ENCODE measurements at places on chromosomes 13 and 19. TPM values are rescaled to one million over a fixed set of nuclear protein-coding genes. Genes with fewer than 3 reads are reported as not detected.

DNA sequence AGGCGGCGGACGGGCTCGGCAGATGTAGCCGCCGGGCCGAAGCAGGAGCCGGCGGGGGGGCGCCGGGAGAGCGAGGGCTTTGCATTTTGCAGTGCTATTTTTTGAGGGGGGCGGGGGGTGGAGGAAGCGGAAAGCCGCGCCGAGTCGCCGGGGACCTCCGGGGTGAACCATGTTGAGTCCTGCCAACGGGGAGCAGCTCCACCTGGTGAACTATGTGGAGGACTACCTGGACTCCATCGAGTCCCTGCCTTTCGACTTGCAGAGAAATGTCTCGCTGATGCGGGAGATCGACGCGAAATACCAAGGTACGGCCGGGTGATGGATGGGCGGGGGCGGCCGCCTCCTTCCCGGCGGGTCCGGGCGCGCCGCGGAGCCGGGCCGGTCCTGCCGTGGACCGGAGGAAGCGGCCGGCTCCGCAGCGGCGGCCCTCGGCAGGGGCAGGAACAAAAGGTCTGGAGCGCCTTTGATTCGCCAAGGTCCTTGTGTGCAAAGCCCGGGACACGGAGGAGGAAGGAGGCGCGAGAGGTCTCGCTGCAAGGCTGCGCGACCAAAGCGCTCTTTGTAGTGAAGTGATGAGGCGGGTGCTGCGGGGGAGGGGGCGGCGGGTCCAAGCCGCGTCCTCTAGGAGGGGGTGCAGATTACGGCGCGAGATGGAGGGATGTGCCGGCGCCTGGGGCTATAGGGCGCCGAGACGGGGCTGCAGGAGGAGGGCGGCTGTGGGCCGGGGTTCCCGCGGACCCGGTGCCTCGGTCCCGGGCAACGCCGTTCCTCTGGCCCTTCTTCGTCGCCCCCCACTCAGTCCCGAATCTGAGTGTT lies 689 bp downstream of the ING1 start:
- DNase-seq = peak; percentile 85

GRCh38 chr13:106155411-106155810 lies 380.1 kb downstream of the EFNB2 start:
- DNase-seq = no peak

GRCh38 chr13:64510747-64511146 lies 2719.4 kb downstream of the PCDH9 start:
- no peak for DNase-seq

DNA sequence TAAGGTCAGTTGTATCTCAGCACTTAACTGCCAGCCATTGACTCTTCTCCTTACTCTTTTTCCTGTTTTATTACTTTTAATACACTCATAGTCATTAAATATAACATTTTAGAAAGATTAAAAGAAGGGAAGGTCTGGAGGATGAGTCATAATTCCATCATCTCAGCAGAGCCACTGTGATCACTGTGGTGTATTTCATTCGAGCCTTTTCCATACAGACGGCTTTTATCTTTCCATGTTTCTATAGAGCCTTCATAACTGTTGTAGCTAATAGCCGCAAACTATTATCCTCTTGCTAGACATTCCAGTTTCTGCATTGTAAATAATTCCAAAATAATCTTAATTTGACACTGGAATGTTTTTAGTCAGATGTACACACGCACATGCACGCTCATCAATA lies 4.7 kb upstream of the FLT1 start:
- no peak for DNase-seq

DNA sequence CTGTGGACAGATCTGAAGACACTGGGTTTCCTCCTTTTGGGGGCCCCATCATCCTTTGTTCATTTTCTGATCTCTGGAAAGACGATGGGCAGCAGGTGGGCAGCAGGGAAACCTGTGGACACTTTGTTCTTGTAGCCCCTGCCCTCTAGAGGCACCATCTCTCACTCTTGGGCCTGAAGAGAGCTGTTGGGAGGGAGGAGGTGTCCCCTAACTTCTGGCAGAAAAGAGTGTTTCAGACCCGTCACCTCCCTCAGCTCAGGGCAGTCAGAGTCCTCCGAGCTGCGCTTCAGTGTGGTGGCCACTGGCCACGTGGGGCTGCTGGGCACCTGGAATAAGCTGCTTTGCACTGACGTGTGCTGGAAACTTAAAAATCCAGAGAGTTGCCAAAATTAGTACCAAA lies 26.9 kb upstream of the RNF17 start:
- no peak for DNase-seq

GRCh38 chr19:32914879-32915660 lies 45.5 kb upstream of the SLC7A9 start:
- DNase-seq = no peak

DNA sequence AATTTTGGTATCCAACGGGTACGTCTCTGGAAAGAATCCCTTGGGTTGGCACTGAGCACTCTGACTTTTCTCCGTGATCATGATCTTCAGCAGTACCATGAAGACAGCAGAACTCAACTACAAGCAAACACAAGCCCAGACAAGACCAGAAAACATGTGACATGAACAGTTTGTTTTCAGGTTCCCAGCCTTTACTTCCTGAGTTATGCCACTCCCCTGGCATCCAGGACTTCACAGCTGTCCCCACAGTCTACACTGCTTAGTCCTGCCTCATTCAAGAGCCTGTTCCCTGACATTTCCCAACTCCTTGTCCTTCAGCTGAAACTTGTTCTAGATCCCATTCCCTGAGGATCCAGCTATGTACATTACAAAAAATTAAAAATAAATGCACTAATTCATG lies 4.9 kb upstream of the N4BP2L1 start:
- DNase-seq = no peak

GRCh38 chr13:35850569-35850968 lies 280.6 kb downstream of the DCLK1 start:
- no peak for DNase-seq

DNA sequence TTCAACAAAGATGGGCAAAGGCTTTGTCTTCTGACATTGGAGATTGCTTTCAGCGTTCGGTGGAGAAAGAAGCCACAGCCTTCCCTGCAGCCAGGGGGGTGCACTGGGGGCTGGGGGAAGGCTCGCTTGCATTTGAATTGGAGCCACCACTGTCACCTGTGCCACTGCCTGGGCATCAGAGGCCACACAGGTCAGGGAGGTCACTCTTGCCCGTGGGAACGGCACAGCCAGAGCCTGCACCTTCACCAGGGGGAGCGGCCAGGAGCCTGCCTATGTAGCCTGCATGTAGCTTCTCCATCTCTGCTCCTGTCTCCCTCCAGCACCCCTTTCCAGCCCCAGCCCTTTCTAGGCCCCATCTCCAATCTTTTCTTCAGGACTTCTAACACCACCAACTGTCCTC lies 43.7 kb upstream of the KCTD15 start:
- no peak for DNase-seq

GRCh38 chr13:94557684-94558235 lies 38.2 kb downstream of the TGDS start:
- DNase-seq = no peak

DNA sequence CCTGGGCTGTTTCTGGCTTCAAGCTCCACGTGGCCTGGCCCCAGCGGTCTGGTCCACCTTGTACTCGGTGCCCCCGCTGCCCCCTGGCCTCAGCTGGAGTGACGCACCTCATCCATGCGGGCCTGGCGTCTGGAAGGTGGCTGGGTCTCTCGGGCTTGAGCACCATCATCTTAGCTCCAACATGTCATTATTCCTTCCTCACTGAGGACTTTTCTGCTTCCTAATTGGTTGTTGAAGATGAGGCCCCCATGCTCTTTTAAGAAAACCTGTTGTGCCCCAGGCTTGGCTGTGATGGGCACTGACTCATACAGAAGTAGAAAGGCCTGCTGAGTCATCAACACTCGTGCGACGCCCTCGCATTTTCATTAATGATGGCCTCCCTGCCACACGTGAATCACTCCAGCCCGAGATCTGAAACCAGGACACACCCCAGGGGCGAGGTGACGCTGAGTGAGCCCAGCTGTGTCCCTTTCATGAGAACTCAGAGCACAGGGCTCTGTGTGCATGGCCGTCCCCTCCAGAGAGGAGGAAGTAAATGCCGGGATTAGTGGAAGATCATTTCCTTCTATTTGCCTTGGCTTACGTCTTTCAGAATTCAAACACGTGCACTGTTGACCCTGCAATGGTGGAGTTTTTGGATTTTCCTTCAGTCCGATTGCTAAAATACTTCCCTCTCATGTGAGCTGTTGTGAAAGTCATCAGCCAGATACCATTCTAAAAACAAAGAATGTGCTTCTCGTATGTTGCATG lies 14.0 kb upstream of the GJA3 start:
- peak; percentile 88 for DNase-seq

DNA sequence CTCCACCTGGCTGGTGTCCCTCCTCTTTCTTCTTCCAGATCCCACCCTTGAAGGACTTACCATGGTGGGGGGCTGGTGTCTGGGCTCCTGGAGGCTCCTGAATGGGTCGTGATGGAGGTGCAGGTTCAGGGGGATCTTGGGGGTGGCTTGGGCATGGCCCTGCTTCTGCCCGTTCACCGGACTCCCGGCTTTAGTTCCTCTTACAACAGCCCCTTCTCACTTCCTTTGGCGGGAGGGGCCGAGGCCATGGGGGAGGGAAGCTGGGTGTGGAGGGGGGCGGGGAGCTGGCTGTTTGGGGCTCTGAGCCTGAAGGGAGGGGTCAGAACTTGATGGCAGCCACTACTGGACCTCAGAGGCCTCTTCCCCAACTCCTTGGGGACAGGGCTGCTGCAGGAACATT lies at the start of gene MYO1F:
MYO1F (minus strand) TSS at position 196 of the 400 bp plus-strand sequence; CDS start at position 63, 133 bp downstream.
- DNase-seq = peak; percentile 83

DNA sequence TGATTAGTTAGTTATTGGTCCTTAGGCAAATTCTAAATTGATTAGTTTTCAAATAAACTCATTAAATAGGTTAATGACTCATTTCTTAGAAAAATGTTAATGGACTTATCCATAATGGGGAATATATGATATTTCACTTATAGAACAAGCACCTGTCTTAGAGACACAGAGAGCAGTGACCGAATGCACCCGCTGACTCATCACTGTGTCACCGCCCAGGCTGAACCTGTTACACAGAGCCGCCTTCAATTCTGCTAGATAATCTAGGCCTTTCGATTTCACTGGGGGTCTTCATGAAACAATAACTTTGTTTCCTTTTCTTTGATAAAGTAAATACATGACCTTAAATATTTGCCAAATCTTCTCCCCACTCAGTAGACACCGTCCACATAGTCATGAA lies 13.1 kb downstream of the IRS2 start:
- DNase-seq = no peak

GRCh38 chr19:5588441-5588840 lies 20.7 kb upstream of the TINCR start:
- no peak for DNase-seq

GRCh38 chr19:40217027-40217810 lies 965 bp downstream of the TTC9B start:
- DNase-seq = peak; percentile 72

DNA sequence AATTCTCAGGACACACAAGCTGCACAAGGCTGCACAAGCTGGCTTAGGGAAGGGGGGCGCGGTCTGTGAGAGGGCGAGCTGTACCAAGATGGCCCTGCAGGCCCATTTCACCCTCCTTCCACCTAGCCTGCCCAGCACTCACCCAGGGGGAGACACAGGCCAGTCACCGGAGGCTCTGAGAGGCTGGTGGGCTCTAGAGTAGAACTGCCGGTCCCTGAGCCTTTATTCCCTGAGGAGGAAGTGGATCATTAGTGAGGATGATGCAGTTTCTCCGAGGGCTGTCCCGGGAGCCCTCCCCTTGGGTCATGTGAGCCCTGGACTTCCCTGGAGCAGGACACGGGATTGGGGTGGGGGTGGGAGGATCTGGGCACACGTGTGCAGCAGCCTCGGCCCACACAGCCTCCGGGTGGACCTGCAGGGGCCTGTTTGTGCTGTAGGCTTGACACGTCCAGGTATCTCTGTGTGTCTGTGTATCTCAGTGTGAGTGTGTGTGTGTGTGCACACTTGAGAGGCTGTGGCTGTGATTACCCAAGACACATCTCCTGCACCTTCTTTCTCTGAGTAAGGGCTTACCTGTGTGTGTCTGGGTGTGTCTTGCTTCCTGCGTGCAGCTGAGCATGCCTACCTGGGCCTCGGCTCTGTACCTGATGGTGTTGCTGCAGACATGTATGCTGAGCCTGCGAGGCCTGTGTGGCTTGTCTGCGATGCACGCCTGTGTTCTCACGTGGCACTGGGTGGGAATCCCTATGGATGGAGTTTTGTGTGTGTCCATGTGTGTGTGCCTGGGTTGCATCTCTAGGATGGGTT lies at the start of gene ACP5:
ACP5 (minus strand) TSS at position 195 of the 807 bp plus-strand sequence. CDS start 328 bp downstream, outside the sequence.
- peak; percentile 35 for DNase-seq

- DNase-seq = no peak
These were observed 23.1 kb downstream of the GNG7 start for GRCh38 chr19:2679439-2679838.

GRCh38 chr19:32673573-32673972 lies 1.4 kb downstream of the ANKRD27 start:
- no peak for DNase-seq

DNA sequence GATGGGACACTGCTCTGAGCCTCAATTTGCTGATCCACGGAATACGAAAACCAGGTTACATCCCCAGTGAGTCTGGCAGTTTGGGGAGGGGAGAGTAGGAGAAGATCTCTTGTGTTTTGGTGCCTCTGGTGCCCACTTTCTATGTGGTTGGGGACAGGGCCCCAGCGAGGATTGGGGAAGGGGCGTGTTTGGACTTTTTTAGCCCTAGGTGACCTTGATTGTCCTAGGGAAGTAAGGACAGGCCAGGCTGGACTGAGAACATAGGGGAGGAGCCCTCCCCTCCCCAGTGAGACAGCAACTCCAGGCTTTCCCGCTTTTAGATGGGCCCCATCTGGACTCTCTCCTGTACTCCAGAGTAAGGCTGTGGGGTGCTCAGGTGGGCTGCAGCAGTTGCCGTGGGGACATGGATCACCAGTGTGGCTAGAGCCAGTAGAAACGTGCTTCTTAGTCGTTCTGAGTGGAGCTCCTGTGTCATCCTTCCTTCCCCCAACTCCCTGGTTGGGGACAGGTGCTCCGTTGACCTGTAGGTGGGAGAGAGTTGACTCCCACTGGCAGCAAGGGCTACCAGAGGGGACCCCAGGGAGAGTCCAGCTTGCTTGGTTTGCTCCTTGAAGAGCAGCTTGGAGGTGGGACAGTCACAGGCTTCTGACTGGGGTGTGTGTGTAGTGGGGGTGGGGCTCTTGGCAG lies 4.3 kb downstream of the EGLN2 start:
- no peak for DNase-seq

DNA sequence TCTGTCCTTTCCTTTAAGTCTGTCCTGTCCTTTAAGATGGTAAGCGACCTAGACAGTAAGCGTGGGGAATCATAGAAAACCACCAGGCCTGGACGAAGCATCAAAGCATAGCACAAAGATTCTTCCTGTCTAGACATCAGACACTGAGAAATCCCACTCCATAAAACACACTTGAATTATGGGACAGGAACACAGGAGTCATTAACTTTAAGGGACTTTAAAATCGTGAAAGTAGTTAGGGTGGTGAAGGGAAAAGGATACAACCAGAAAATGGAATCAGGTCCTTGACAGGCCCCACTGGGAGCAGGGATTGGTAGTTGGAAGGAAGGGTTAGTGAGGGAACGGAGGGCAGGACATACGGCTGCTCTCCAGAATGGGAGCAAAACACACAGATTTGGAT lies 31.6 kb upstream of the C1QTNF9 start:
- no peak for DNase-seq

Gene USHBP1
- 2.2 TPM for total RNA-seq

Gene CRLF1
- 7.0 TPM for total RNA-seq

Gene CACNG6
- total RNA-seq = not detected

Gene CBY2
- total RNA-seq = not detected

All from mucosa of descending colon (tissue), 3 donors.